ENCODE measurements at places on chromosomes 5 and 9. TPM values are rescaled to one million over a fixed set of nuclear protein-coding genes. Genes with fewer than 3 reads are reported as not detected.

DNA sequence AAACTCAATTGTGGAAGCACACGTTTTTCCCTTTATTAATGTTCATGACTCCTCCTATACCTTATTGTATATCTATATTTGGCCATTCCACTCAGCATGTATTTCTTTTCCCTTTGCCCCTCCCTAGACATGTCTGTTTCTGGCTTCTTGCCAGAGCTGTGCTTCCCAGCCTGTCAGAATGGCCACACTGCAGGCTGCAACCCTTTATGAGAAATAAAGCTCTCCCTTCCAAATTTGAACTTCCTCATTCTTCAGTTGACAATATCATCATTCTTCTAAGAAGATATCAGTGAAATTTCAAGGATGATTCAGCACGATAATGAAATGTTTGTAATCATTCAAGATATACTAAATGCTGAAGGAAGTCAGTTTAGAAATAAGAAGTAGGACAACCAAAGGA lies 107.6 kb upstream of the PRSS3 start:
- DNase-seq: no peak

GRCh38 chr5:43039471-43040286 lies 440 bp downstream of the ANXA2R start:
- peak; percentile 53 for DNase-seq

DNA sequence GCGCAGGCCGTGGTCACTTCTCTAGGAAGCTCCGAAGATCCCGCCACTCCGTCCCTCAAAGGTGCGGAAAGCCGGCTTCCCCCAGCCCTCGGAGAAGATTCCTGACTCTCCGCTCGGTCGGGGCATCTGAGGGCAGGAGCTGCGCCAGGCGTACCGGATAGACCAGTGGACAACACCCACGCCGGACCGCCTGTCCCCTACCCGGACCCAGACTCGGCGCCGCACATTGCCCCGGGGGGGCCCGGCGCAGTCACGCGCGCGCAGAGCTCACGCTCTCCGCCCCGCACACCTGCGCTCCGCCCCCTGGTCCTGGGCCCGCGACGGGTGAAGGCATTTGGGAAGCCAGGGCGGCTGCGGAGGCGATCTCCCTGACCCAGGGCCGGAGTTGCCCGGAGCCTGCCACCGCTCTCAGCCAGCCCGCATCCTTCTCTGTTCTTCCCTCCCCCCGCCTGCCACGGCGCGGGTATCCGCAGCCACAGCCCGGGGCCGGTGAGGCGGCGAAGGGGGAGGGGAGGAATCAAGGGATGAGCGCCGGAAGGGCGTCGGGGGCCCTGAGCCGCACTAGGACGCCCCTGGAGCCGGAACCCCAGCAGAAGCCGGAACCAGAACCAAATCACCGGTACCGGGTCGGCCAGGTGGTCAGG lies 448 bp downstream of the RELL2 start:
- DNase-seq: no peak

- DNase-seq: no peak
Measured at GRCh38 chr5:129770024-129770820, 22.3 kb downstream of the MINAR2 start.

DNA sequence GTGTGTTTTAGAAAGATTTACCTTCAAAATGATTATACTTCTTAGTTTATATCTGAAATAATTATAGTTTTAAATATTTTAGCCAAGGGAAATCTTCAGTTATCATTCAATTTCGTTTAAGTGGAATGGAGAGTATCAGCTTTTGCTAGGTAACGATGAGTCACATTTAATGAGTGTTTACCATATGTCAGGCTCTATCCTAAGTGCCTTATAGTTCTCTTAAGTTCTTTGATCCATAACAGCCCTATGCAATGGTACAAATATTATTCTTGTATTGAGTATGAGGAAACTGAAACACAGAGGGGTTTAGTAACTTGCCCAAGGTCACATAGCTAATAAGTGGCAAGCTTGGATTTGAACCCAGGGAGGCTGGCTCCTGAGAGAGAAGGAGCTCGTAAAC lies 37.5 kb upstream of the SHB start:
- no peak for DNase-seq

DNA sequence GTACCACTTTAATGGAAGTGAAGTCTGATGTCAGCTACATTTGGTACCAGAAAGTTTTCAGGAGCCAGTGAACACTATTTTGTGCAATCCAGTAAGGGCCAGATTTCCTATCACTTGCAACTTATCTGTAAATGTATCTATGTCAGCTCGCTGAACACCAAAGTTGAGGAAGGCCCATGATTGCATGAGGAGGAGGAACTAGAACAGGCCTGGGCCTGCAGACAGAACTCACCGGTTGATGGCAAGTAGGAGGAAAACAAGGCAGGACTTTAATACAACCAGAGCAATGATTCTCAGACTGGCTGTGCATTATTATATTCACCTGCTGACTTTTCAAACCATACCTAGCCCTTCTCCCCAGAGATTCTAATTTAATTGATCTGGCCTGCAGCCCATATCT lies 540.2 kb downstream of the CETN3 start:
- no peak for DNase-seq

DNA sequence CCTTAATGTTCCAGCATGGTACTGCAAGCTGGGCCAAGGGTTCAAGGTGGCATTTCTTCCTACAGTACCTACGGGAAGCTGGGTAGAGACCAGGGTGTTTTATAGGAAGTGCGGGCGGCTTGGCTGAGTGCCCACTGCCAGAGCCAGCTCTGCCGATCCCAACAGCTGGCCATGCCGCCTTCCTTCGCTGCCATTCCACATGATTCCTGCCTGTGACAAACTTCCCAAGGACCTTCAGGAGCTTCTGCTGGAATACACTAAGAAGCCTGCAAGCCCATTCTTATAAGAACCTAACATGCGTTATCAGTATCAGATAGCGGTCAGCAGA lies 22.0 kb downstream of the MYO10 start:
- no peak for DNase-seq

DNA sequence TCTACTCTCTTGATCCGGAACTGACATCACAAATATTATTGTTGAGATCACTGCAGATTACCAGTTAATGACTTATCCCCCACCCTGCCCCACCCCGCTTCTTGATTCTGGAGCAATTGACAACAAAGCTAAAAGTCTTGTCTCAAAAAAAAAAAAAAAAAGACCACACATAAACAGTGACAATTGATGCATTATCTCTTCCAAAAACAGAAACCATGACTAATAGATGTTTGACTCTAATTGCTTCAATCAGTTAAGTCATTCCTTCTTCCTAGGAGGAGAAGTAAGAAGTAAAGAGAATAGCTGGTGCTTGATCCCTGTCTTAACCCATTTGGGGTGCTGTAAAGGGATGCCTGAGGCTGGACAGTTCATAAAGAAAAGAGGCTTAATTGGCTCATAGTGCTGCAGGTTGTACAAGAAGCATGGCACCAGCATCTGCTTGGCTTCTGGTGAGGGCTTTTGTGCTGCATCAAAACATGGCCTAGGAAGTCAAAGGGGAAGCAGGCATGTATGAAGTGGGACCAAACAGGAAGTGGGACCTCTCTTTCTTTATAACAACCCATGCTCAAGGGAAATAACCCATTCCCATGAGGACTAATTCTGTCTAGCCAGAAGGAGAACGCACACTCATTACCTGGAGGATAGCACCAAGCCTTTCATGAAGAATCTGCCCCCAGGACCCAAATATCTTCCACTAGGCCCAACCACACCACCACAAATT lies 158.7 kb downstream of the TMEM167A start:
- no peak for DNase-seq

GRCh38 chr5:127072861-127073846 lies at the start of gene C5orf63:
TSS of gene C5orf63 (minus strand) at chr5:127073502. CDS start at chr5:127058995, 14,507 bp downstream.
- peak; percentile 76 for DNase-seq

GRCh38 chr5:138889994-138890393 lies 14.9 kb upstream of the LRRTM2 start:
- no peak for DNase-seq

The SLC6A3 gene
- total RNA-seq: 0.62 TPM

The OTP gene
- total RNA-seq: not detected

The CARTPT gene
- total RNA-seq: 0.63 TPM

The BRD3OS gene
- 26.0 TPM for total RNA-seq

The STPG3 gene
- not detected for total RNA-seq

The DCTN3 gene
- 74.5 TPM for total RNA-seq
